ENCODE measurements at places on chromosomes 5 and 9.
A peak's percentile ranks its signal among the peaks of the same experiment; 100 is the strongest.

- no peak for DNase-seq
These were observed 197.1 kb downstream of the TMC1 start for GRCh38 chr9:72718503-72718902.

DNA sequence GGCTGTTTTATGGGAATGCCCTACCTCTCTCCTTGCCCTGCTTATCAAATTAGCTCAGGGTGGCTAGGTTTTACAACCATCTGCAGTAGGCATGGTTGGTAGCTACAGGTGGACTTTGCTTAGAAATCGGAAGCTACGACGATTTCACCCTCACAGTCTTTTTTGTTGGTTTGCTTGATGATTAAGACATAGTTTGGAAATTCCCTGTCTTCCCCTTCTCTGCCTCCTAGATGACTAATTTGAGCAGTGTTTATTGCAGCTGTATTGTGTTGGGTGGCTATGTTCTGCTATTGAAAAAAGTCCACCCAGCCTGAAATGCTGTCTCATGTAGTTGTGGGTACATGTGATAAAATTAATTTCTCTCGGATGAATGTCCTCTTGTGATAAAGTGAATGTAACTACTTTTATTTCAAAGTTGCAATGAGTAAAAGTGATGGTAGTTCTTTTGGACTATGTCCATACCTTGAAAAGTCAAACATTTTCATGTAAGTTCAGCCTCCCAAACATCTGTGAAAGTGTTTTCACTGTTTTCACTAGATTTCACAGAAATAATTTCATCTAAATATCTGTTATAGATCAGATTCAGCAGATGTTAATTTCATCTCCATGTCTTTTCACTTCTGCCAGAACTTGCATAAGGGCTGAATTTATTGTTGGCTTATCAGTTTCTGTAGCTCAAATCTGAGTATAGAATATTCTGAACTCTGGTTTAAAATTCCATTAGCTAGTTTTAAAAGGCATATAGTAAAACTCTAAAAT lies 37.3 kb upstream of the FYB1 start:
- DNase-seq: peak; percentile 55

DNA sequence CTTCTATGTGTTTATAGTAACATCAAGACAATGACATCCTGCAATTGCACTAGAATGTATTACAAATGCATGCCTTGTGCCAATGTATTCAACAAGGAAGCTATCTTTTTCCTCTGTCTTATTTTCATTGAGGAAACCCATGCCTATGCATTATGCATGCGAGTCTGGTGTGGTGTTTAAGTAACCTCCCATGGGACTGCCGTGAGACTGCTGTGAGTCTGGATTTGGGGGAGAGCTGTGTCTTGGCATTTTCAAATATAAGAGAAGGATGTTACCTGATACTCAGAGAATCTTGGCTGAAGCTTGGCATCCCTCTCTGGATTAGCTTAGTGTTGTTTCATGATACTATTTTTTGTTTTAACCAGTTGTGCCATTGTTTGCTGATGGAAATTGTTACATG lies 98.3 kb downstream of the F2RL2 start:
- DNase-seq: no peak

DNA sequence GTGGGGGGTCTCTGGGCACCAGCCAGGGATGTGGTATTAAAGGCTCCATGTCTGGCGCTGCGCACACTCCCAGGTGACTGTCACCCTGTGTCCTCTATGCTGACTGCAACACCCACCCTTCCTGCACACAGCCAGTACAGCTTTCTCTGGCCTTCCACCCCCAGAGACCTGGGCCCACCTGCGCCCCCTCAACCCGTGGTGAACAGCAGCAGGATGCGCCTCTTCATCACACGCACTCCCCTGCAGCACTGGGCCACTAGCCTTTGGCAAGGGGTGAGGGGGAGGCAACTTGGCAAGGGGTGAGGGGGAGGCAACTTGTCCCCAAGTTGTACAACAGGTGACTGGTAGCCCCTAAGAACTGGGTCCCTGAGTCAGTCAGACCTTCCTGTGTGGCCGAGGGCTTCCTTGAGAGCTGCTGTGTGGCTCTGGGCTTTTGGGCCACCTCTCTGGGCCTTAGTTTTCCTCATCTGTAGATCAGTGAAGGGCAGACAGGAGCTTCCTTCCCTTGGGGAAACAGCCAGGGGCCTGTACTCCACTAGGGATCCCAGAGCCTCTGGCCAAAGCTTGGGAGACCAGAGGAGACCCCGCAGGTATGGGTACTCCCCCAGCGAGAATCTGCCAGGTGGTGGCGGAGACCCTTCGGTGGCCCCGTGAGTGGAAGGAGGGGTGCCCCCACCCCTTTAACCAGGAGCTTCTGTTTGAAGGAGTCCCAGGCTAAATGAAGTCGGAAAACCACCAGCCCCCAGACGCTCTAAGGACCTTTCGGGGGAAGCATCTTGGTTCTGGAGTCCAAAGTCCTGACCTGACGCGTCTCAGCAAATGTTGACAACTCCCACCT lies 4.5 kb downstream of the CRAT start:
- DNase-seq: no peak

- peak; percentile 36 for DNase-seq
These were observed 59.2 kb downstream of the PRELID2 start for GRCh38 chr5:145775893-145776444.

- DNase-seq: no peak
These were observed 360.6 kb downstream of the PLK2 start for GRCh38 chr5:58099257-58099656.

- no peak for DNase-seq
These were observed 246.3 kb upstream of the DAP start for GRCh38 chr5:11007269-11007870.

DNA sequence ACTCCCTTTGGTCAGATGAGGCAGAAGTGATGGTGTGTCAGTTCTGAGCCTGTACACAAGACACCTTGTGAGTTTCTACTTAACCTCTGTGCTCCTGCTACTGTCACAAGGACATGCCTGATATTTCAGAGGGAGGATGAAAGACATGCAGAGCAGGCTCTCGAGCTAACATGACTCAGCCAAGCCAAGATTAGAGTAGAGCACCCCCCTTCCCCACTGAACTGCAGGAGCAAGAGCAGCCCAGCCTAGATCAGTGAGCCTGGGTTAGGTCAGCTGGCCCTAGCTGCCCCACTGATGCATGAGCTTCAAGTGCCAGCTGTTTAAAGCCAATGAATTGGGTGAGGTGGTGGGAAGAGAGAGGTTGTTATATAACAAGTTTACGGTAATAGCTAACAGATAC lies 36.7 kb downstream of the BRINP1 start:
- DNase-seq: no peak

DNA sequence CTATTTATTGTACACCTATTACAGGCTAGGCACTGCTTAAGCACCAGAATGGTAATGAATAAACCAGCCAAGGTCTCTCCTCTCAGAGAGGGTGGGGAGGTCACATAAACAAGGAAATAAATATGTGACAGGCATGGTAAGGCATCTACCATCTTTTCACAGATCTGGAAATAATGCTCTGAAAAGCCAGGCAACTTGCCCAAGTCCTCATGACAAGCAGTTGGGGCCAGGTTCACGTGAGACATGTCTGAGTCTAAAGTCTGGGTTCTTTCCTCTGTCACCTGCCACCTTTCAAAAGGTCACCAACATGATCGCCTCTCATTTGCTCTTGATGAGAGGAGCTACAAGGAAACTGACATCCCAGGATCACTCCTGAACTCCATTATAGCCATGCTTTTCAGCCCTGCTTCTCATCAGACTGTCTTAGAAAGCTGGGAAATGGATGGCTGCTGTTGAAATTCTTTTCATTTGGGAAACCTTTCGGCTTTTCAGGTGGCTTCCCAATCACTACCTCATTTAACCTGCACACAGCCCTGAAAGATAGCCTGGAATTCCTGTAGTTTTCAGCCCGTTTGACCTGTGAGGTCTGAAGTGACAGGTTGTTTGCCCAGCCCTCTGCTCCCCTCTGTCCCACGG lies 123.1 kb downstream of the CRB2 start:
- no peak for DNase-seq

GRCh38 chr5:21783074-21783679 lies 1070.0 kb downstream of the CDH12 start:
- no peak for DNase-seq

- no peak for DNase-seq
These were observed 8.5 kb downstream of the MYO10 start for GRCh38 chr5:16927613-16928012.

DNA sequence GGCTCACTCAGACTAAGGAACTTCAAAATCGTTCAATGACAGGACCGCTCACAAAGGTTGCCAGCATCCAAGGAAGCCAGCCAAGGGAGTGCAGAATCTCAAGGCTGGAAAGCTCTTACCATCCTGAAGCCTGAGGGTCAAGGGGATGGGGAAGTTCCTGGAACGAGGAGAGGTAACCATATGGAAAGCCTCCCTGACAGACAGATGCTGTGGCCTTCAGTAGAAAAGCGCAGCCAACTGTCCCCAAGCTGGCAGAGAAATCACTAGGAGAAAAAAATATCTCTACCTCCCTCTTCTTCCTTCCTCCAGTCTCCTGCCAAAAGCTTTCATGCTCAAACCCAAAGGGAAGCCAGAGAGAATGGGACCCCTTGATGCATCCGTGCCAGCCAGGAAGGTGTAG lies 90.5 kb upstream of the RANBP3L start:
- DNase-seq: no peak

DNA sequence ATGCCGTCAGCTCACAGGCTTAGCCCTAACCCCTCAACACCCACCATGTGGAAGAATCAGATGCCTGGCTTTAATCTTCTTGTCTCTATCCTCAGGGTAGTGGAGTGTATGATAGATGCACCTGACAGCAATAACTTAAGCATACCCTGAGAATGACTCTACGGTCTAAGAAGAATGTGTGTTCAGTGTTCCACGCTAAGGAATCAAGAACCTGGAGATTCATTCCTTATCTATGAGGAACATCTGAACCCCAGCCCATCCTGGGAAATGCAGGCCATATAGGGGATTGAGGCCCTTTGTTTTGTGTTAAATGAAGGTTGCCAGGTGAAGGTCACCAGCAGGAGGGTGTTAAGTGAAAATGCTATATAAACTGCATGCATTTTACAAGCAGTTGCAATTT lies 63.0 kb downstream of the KLHL3 start:
- DNase-seq: no peak

- no peak for DNase-seq
These were observed 273.3 kb upstream of the SEMA6A start for GRCh38 chr5:116847960-116848359.

- DNase-seq: no peak
These were observed 51.9 kb upstream of the NMUR2 start for GRCh38 chr5:152456815-152457443.

DNA sequence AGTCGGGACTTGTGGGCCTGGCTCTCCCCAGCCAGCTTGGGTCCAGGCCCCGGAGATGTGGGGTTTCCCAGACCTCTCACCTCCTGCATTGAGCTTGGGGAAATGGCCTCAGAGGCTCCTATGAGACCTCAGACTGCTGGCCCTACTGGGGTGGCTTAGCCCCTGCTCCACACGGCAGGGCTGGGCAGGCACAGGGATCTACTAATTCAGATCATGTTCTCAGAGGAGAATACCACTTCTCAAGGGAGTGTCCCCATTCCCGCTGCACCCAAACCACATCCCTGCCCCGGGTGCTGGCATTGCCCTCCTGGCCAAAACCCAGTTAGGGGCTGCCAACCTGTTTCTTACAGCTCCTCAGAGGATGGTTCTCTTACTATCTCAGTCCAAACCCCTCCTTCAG lies 82.1 kb upstream of the LMX1B start:
- DNase-seq: no peak

GRCh38 chr5:139925650-139926640 lies 117.2 kb downstream of the NRG2 start:
- DNase-seq: no peak

DNA sequence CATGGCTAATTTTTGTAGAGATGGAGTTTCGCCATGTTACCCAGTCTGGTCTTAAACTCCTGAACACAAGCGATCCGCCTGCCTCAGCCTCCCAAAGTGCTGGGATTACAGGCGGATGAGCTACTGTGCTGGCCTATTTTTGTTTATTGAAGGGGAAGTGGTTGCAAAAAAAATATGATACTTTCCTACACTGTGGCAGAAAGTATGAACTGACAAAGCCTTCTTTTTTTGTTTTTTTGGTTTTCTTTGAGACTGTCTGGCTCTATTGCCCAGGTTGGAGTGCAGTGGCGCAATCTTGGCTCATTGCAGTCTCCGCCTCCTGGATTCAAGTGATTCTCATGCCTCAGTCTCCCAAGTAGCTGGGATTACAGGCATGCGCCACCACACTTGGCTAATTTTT lies 50.9 kb downstream of the OSTF1 start:
- DNase-seq: no peak

DNA sequence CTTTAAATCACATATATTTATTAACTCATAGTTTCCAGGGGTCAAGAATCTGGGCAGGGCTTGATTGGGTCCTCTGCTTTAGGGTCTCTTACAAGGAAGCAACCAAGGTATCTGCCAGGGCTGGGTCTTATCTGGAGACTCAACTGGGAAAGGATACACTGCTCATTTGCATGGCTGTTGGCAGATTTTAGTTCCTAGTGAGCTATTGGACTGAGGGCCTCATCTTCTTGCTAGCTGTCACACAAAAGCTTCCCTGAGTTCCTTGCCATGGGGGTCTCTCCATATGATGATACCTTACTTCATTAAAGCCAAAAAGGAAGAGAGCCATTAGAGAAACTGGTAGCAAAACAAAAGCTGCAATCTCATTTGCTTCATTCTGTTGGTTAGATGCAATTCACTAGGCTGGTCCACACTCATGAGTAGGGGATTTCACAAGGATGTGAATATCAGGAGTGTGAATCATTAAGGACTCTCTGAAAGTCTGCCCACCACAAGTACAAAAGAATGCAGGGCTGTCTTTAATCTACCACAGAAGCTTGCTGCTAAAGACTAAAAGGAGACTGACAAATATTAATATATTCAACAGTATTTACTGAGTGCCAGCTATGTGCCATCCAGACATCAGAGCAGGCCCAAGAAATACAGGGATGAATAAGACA lies 42.0 kb upstream of the TIMD4 start:
- no peak for DNase-seq

- no peak for DNase-seq
These were observed 68.6 kb downstream of the RAI14 start for GRCh38 chr5:34724741-34725140.

DNA sequence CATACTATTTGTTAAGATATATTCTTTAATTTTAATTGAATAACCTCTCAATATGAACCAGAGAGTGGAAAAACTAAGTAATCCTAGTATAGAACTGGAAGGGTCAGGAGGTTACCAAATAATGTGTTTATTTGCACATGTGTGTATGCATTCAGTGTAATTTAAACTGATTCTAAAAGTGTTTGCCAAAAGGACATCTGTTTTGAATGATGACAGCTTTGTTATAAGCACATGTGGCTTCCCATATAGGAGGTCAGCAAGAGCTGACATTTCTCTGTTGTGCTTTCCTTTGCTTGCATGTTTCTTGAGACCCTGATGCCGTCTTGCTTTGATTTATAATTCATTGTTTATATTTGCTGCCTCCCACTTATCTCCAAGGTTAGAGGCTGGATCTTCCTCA lies 383.4 kb downstream of the BRINP1 start:
- DNase-seq: no peak

GRCh38 chr9:91515074-91515687 lies 91.5 kb upstream of the NFIL3 start:
- peak; percentile 79 for DNase-seq
